ENCODE measurements at places on chromosomes 7 and 10. TPM values are rescaled to one million over a fixed set of nuclear protein-coding genes. Genes with fewer than 3 reads are reported as not detected.

GPR26 gene
- not detected for total RNA-seq

GRCh38 chr10:57962839-57963238 lies 304.9 kb downstream of the IPMK start:
- peaks cover 23% of the 10 kb centered on the region for H3K4me1 ChIP-seq
- no peak for DNase-seq
- H3K4me3 ChIP-seq: no peak overlapping the region

CALML3 gene
- total RNA-seq: not detected

DNA sequence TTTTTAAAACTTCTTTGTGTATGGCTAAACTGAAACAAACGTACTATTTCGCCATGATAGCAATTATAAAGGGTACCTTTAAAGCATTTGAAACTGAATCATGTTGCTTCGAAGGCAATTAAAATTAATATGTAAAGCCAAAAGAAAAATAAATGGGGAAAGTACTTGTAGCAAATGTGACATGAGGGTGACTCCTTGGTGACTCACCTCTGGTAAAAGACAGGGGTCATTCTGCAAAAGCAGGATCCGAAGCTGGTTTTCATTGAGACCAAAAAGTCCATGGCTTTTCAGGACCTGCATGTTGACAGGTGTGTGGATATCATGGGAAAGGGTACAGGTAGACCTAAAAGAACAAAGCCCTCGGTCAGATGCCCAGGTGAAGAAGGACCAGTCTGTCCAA lies 1.5 kb downstream of the ZC3HAV1L start:
- H3K4me1 ChIP-seq: peaks cover 26% of the 10 kb centered on the region
- DNase-seq: no peak
- peaks cover 1% of the 10 kb centered on the region for H3K36me3 ChIP-seq
- H3K27me3 ChIP-seq: no peaks in the 10 kb centered on the region

MRLN gene
- not detected for total RNA-seq

GRCh38 chr10:110442746-110443145 lies 55.0 kb upstream of the DUSP5 start:
- H3K27me3 ChIP-seq: no peaks in the 10 kb centered on the region
- H3K36me3 ChIP-seq: no peaks in the 10 kb centered on the region
- H3K4me3 ChIP-seq: no peak overlapping the region
- no peak for DNase-seq
- H3K27ac ChIP-seq: no peak overlapping the region

CCDC146 gene
- 43.8 TPM for total RNA-seq

LIPJ gene
- not detected for total RNA-seq

GRCh38 chr10:133151543-133151972 lies 8.5 kb upstream of the KNDC1 start:
- no peaks in the 10 kb centered on the region for H3K4me1 ChIP-seq
- no peak for DNase-seq
- no peak overlapping the region for H3K4me3 ChIP-seq
- no peak overlapping the region for H3K27ac ChIP-seq
- no peaks in the 10 kb centered on the region for H3K36me3 ChIP-seq
- no peaks in the 10 kb centered on the region for H3K27me3 ChIP-seq

- no peaks in the 10 kb centered on the region for H3K36me3 ChIP-seq
- H3K4me1 ChIP-seq: peaks cover 25% of the 10 kb centered on the region
- H3K27me3 ChIP-seq: no peaks in the 10 kb centered on the region
- no peak overlapping the region for H3K27ac ChIP-seq
These were observed 300.6 kb downstream of the ZEB1 start for GRCh38 chr10:31619531-31620061.

DNA sequence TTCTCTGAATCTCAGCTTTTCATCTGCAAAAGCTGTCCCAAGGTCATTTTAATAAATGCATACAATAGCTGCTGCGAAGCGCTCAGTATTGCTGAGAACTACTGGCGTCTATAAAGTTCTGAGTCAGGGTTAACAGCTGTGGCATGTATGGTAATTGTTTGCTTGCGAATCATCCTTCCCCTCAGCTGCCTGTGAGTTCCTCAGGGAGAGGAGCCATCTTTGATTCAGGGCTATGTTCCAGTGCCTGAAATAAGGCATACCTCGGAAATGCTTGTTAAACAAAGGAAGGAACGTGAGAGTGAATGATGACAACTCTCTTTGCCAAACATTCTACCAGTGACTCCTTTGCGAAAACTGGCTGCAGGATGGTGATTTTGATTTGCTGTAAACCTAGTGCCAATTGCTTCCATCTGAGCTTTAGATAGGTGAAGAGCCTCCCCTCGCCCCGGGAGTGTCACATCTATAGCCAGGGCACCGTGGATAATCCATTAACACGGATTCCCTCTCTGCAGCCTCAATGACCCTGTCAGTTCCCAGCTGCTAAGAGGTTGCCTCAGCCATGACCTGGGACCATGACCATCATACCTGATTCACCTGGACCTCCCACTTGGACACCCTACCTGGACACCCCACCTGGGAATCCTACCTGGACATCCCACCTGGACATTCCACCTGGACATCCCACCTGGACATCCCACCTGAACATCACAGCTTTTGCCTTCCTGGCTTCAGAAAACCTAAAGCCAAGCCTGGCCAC lies 39.6 kb downstream of the GPRIN2 start:
- DNase-seq: no peak
- no peak overlapping the region for H3K27ac ChIP-seq
- H3K4me1 ChIP-seq: peaks cover 5% of the 10 kb centered on the region

DNA sequence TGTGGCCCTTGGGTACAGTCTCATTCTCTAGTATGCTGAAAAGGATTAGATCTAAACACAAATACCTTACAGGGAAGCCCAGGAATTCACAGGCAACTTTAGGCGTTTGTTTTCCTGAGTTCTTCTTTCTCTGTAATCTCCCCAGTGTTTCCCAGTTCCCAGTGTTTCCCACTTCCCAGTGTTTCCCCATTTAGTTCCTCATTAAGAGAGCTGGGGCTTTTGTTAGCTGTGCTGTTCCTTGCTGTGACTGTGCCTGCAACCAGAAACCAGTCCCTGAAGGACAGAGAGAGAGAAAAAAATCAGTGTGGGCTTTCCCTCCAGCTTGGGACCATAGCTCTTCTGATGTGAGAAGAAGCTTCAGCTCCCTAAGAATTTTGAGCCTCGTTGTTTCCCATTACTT lies 802.9 kb upstream of the COBL start:
- no peak for DNase-seq
- no peaks in the 10 kb centered on the region for H3K36me3 ChIP-seq
- H3K4me3 ChIP-seq: no peak overlapping the region
- H3K27me3 ChIP-seq: no peaks in the 10 kb centered on the region
- H3K27ac ChIP-seq: no peak overlapping the region

FZD1 gene
- 118 TPM for total RNA-seq

- no peaks in the 10 kb centered on the region for H3K36me3 ChIP-seq
- H3K27me3 ChIP-seq: no peaks in the 10 kb centered on the region
- DNase-seq: no peak
- H3K27ac ChIP-seq: no peak overlapping the region
- H3K4me1 ChIP-seq: no peaks in the 10 kb centered on the region
These were observed 51.5 kb downstream of the VAX1 start for GRCh38 chr10:117086546-117086945.

GRCh38 chr10:17003151-17003550 lies 126.5 kb downstream of the CUBN start:
- H3K4me1 ChIP-seq: peaks cover 73% of the 10 kb centered on the region
- no peaks in the 10 kb centered on the region for H3K27me3 ChIP-seq
- H3K27ac ChIP-seq: peak overlapping the region; percentile 96
- DNase-seq: no peak
- H3K4me3 ChIP-seq: no peak overlapping the region

GRCh38 chr10:124956764-124957163 lies 14.8 kb downstream of the ZRANB1 start:
- peaks cover 8% of the 10 kb centered on the region for H3K4me1 ChIP-seq
- no peak overlapping the region for H3K27ac ChIP-seq
- H3K36me3 ChIP-seq: no peaks in the 10 kb centered on the region
- DNase-seq: no peak
- no peak overlapping the region for H3K4me3 ChIP-seq

DNA sequence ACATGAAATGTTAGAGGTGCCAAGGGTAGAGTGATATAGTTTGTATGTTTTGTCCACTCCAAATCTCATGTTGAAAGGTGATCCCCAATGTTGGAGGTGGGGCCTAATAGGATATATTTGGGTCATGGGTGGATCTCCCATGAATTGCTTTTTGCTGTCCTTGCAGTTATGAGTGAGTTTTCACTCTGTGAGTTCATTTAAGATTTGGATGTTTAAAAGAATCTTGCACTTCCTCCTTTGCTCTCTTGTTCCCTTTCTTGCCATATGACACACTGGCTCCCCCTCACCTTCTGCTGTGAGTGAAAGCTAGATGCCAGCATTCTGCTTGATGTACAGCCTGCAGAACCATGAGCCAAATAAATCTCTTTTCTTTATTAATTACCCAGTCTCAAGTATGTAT lies 269.2 kb downstream of the ZWINT start:
- H3K4me3 ChIP-seq: no peak overlapping the region
- no peak overlapping the region for H3K27ac ChIP-seq
- no peaks in the 10 kb centered on the region for H3K27me3 ChIP-seq
- no peaks in the 10 kb centered on the region for H3K36me3 ChIP-seq
- H3K4me1 ChIP-seq: no peaks in the 10 kb centered on the region

- no peaks in the 10 kb centered on the region for H3K36me3 ChIP-seq
- peaks cover 93% of the 10 kb centered on the region for H3K4me1 ChIP-seq
- H3K27me3 ChIP-seq: no peaks in the 10 kb centered on the region
- H3K4me3 ChIP-seq: no peak overlapping the region
- H3K27ac ChIP-seq: peak overlapping the region; percentile 96
- DNase-seq: no peak
These were observed 184.4 kb upstream of the KLF14 start for GRCh38 chr7:130918129-130919052.

VSTM2A gene
- not detected for total RNA-seq

- DNase-seq: no peak
- peaks cover 21% of the 10 kb centered on the region for H3K4me1 ChIP-seq
- H3K4me3 ChIP-seq: peak overlapping the region; percentile 60
- H3K27ac ChIP-seq: peak overlapping the region; percentile 91
These were observed 955 bp downstream of the DUS4L start for GRCh38 chr7:107564553-107565298.

DNA sequence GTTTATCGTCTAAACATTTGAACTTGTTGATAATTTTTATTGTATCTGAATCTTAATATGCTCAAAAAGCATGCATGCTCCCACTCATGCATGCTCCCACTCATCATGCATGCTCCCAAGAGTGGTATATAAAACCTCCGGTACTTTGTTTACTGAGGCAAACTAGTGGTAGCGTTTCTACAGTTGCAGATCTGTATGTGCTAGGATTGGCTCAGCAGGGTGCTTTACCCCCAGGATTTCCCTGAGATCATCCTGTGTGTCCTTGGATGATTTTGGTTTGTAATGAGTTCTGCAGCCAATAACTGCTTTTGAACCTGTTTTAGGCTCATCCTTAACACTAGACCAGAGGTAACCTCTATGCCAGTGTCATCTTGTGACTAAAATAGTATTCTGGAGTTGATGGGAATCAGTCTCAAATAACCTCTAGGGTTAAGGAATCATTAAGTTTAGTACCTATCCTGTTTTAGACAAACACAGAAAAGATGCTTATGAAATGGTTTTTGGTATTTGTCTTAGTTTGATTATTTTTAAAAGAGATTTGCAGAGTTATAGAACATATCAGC lies 40.4 kb downstream of the PHTF2 start:
- no peak overlapping the region for H3K27ac ChIP-seq
- no peak for DNase-seq
- no peaks in the 10 kb centered on the region for H3K27me3 ChIP-seq

GRCh38 chr7:96417784-96418183 lies 95.9 kb upstream of the SLC25A13 start:
- no peak overlapping the region for H3K27ac ChIP-seq
- H3K4me3 ChIP-seq: no peak overlapping the region
- no peaks in the 10 kb centered on the region for H3K36me3 ChIP-seq
- peaks cover 17% of the 10 kb centered on the region for H3K4me1 ChIP-seq
- no peak for DNase-seq
- no peaks in the 10 kb centered on the region for H3K27me3 ChIP-seq

MOGAT3 gene
- total RNA-seq: not detected

DNA sequence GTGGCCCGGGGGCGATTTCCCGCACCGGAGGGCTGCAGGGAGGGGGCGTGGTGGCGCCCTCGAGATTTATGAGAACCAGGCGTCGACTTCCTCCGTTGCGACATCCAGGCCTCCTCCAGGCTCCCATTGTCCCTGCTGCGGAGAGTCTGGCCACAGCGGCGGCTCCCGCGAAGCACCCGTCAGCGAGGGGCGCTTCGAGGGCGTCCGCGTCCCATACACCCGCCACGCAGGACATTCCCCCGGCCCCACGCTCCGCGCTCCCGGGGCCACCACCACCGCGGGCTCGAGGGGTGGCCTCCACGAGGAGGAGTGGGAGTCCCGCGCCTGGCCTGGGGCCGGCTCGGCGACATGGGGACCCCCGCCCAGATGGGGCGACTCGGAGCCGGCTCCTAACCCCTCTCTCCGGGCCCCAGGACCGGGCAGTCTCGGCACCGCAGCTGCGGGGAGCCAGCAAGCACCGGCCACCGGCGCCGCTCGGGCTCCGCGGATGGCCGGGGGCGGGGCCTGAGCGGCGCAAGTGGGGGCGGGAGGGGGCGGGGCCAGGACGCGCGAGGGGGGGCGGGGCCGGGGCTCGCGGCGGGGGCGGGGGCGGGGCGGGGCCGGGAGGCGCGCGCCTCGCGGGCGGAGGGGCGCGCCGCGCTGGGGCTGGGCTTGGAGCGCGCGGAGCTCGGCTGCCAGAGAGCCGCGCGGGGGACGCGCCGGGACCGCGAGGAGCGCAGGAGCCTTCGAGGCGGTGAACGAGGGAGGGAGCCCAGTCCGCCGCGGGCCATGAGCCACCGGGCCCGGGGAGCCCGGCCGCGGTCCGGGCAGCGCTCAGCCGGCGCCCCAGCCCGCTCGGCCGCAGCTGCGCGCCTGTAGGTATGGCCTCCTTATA lies at the start of gene SH2B2:
TSS of gene SH2B2 (plus strand) at position 632 of the 874 bp plus-strand sequence. CDS start 13,683 bp downstream, outside the sequence.
- H3K4me3 ChIP-seq: peak within 1 kb of the TSS; percentile 86
- peaks cover 21% of the 10 kb centered on the region for H3K4me1 ChIP-seq
- peak within 1 kb of the TSS; percentile 85 for H3K27ac ChIP-seq
- no peaks in the 10 kb centered on the region for H3K36me3 ChIP-seq

FOXI2 gene
- not detected for total RNA-seq

GRCh38 chr7:14902589-14903067 lies at the start of gene DGKB:
DGKB (minus strand) TSS chr7:14902751.
- H3K27me3 ChIP-seq: no peaks in the 10 kb centered on the region
- H3K4me1 ChIP-seq: no peaks in the 10 kb centered on the region
- H3K36me3 ChIP-seq: no peaks in the 10 kb centered on the region
- no peak within 1 kb of the TSS for H3K4me3 ChIP-seq
- no peak within 1 kb of the TSS for H3K27ac ChIP-seq
